ENCODE measurements at places on chromosomes 13 and 19.

DNA sequence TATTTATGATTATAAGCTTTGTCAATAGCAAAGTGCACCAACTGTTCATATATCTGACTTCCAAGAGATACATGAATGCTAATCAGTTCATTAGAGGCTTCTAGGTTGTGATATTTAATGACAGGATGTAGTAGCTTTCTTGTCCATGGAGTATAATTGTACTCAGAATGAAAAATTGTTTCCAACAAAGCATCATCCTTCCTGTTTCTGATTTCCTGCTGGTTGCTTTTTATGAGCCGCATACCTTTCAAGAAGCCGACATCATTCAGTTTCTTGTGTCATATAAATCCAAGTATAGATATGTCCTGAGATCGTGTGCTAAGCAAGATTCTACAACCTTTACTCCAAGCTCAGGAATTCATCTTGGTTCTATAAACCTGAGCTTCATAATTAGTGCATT lies 326.6 kb downstream of the DIAPH3 start:
- DNase-seq = no peak

DNA sequence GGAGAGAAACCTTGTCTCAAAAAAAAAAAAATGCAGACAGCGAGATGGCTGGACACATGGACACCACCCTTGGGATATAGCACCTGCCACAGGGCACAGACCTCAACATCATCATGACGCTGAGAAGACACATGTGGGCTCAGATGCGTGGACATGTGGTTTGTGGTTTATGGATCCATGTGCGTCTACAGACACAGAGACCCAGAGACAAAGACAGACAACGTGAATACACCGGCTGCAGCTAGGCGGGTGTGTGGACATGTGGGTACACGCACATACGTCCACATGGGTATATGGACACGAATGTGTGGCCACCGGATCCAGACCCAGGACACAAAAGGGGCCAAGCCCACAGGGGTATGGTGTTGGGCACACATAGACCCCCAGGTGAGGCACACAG lies 1.3 kb downstream of the TNFSF14 start:
- no peak for DNase-seq

DNA sequence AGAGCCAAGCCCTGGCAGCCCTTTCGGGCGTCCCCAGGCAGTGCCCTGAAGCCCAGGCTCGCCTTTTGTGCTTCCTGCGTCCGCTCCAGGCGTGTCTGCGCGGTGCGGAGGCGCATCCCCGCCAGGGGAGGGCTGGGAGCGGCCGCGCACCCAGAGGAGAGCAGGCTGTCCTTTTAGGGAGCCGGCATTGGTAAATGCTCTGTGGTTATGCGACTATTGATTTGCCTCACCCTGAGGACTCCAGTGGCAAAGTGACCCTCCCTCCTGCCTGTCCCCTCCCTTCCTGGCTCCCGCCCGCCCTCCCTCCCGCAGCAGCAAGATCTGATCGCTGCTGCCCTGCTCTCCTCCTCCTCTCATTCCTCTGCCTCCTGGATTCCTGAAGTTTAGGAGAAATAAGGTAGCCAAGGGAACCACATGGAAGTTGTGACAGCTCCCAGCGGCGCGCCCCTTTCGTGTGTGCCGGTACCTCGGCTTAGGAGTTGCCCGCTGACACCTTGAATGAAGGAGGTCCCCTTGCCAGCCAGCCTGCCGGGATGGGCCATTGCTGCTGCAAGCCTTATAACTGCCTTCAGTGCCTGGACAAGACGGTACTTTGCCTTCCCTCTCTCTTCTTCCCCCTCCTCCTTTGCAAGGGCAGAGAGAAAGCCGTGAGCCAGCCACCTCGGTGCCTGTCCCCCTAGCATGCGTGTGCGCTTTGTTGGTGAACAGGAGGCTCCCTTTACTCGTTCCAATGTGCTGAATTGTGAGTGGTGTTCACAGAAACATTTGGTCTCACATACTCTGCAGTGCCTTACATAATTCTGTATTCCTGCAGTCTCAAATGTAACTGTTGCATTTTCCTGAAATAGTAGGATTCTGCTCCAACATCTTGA lies 166.9 kb downstream of the SLC7A1 start:
- DNase-seq = no peak

GRCh38 chr13:31054632-31055031 lies 107.1 kb downstream of the HSPH1 start:
- DNase-seq = no peak

- DNase-seq = no peak
Observed at GRCh38 chr13:79171141-79172061, 234.7 kb downstream of the RBM26 start.

GRCh38 chr19:674282-675151 lies 1.7 kb upstream of the FSTL3 start:
- DNase-seq = no peak

DNA sequence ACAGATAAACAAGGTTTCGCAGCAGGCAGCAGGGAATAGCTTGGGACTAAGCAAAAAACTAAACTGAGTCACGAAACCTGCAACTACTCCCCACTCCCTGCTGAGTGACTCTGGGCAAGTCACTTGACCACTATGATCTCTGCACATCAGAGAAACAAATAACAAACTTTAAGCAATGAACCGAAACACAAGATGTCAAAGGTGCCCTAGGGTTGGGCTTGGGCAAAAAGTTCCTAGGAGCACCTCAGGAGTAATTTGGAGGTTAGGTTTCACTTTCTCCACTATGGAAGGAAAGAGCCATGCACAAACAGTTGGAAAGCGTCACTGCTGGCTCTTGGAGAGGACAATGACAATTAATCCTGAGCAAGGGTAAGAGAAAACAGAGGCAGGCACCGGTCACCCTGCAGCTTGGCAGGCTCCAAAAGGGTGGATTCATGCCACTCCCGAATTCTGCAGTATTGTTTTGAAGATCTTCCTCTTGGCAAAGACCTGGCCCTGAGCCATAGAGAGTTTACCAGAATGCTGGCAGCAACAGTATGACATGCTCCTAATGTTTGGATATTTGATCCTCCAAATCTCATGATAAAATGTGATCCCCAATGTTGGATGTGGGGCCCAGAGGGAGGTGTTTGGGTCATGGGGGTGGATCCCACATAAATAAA lies 60.3 kb downstream of the CRYL1 start:
- DNase-seq = no peak

- DNase-seq = no peak
Observed at GRCh38 chr19:18049385-18049784, 37.3 kb downstream of the IL12RB1 start.

Data from activated CD4-positive, alpha-beta T cell treated with anti-CD3 and anti-CD28 coated beads, Interleukin-2, amount 10 ng/mL, durations not matched to agents 7 days and 5 days (primary cell).